Nephron progenitor cell (in vitro differentiated cells): ENCODE measurements at places on chromosomes 2 and 18.

GRCh38 chr18:48132797-48133655 is 202.6 kb upstream of the SMAD2 start:
- no peak for DNase-seq

DNA sequence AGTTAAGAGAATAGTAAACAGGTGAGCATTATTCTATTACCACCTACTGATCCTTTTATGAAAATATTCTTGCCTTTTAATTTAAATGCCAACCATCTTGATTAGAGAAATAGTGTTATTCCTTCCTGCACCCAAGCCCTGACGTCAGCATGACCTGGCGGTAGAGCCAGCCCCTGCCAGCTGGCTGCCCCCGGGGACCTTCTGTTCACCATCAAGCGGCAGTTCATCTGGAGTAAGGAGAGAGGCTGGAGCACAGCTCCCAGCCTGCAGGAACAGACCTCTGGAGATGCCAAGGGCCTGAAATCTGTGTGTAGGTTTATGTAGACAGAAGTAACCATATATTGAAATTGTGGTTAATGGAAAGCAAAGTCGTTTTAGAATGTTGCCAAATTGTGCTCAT is 171.8 kb downstream of the GBX2 start:
- no peak for DNase-seq

DNA sequence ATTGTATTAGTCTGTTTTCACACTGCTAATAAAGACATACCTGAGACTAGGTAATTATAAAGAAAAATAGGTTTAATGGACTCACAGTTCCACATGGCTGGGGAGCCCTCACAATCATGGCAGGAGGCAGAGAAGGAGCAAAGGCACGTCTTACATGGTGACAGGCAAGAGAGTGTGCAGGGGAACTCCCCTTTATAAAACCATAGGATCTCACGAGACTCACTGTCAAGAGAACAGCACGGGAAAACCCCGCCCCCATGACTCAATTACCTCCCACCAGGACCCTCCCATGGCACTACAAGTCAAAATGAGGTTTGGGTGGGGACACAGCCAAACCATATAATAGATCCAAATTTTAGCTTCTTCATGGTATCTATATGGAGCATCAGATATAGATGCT is 69.6 kb upstream of the TMEM87B start:
- no peak for DNase-seq

DNA sequence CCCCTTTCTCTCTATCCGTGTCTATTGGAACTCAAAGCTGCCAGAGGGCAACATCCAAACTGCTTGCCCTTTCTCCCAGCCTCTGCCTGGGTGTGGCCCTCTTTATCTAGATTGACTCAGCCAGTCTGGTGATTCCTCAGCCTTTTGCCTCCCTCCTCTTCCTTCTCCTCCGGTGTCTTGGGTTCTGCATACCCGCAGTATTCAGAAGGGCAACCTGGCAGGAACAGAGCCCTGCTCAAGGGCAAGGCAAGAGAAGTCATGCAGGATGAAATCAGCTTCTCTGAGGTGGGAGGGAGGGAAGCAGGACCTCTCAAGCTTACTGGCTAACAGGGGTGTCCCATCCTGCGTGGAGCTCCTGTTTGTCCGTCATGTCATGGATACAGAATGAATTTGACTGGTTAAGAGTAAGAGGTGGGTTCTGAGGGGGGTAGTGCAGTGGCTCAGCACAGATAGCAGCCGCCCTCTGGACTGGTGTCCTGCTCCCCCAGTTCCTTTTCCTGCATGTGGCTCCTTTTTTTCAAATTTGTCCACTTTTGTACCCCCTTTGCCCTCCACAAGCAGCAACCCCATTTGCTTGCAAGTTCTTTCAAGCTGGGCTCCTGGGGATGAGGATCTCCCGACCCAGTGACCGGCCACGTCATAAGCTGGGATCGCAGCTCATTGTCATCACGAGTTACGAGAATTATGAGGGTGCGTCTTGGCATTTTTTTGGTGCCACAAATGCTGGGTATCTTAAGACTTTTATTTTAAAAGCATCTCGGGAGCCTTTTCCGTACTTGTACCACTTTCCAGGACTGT is 154.1 kb downstream of the FHOD3 start:
- DNase-seq: no peak
